NCI-H2107 (cell line): ENCODE measurements at places on chromosomes 2 and 18.
A peak's percentile ranks its signal among the peaks of the same experiment; 100 is the strongest.

DNA sequence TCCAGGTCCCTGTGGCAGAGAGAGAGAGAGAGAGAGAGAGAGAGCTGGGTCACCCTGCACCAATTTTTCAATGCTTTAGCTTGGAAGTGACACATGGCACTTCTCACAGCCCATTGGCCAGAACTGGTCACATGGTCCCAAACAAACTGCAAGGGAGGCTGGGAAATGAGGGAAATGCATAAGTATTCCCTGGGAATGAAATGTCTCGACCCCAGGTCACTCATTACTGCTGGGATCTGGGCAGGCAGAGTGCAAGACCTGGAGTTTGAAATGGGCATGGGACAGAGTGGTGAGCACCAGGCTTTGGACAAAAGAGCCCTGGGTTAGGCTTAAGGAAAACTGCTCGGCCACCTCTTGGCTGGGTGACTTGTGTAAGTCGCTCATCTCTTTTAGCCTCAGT lies 37.0 kb downstream of the SMAD7 start:
- DNase-seq: no peak

- DNase-seq: no peak
These were observed 29.1 kb downstream of the GAREM1 start for GRCh38 chr18:32441533-32441932.

DNA sequence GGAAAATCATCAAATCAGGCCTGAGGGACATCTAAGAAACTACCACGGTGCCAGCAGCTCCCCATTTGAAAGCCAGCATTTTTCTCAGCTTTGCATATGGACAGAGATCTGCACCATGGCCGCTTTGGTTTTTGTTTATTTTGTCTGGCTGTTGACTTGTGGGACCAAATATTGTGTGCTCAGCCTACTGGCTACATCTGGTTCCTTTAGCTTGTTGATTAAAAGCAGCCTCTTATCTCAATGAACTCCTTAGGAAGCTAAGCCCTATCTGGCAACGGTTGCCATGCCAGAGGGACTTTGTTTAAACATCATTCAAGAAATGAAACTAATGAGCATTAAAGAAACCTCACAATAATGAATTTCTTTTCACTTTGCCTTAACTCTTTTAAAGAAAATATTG lies 32.4 kb upstream of the CCDC150 start:
- DNase-seq: no peak

GRCh38 chr18:74286106-74286855 lies 5.5 kb downstream of the CYB5A start:
- DNase-seq: no peak

GRCh38 chr2:66137606-66138130 lies 297.3 kb upstream of the MEIS1 start:
- DNase-seq: no peak

GRCh38 chr18:23369266-23369665 lies 83.8 kb upstream of the RIOK3 start:
- no peak for DNase-seq

DNA sequence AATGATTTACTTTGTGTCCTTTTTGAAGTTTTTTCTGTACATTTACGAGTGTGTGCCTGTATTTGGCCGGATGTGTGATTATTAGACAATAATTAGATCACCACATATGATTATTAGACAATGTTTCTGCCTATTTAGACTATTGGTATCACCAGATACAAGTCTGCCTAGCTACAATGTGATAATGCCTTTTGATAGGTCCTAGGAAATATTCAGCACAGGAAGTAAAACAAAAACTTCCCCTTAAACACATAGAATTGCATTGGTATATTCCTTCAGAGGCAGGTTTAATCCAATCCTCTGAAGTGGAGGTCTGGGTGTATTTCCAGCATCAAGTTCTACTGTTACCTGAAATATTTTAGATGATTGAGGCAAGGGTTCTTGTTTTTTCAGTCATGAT lies 275.1 kb downstream of the TGIF1 start:
- no peak for DNase-seq

DNA sequence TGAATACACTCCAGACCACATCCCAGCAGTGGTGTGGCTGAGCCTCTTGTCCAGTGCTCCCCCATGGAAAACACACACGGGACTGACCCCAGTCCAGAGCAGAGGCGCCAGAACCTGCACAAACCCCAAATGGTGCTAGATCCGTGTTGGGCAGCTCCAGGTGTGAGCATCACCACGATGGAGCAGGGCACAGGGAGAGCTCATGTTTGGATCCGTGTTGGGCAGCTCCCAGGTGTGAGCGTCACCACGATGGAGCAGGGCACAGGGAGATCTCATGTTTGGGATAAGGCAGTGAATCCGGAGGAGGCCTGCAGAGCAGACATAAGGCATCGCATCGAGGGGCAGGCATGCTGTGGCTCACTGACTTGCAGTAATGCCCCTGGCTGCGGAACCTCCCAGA lies 460.0 kb upstream of the MYT1L start:
- DNase-seq: no peak

DNA sequence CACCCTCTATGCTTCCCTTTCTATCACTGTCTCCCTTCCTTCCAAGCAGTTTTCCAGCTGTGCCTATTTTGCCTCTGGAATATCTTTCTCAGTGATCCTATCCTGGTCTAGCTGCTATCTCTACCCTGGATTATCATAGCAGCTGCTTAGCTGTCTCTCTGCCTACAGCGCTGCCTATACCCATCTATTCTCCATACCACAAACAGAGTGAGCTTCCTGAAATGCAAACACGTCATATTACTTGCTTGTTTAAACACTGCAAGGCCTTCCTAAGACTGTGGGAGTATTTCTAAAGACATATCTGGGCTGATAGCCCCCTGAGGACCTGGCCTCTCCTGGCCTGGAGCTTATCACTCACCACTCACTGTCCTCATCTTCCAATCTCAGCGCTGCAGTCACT lies 220.1 kb downstream of the NAPG start:
- no peak for DNase-seq

DNA sequence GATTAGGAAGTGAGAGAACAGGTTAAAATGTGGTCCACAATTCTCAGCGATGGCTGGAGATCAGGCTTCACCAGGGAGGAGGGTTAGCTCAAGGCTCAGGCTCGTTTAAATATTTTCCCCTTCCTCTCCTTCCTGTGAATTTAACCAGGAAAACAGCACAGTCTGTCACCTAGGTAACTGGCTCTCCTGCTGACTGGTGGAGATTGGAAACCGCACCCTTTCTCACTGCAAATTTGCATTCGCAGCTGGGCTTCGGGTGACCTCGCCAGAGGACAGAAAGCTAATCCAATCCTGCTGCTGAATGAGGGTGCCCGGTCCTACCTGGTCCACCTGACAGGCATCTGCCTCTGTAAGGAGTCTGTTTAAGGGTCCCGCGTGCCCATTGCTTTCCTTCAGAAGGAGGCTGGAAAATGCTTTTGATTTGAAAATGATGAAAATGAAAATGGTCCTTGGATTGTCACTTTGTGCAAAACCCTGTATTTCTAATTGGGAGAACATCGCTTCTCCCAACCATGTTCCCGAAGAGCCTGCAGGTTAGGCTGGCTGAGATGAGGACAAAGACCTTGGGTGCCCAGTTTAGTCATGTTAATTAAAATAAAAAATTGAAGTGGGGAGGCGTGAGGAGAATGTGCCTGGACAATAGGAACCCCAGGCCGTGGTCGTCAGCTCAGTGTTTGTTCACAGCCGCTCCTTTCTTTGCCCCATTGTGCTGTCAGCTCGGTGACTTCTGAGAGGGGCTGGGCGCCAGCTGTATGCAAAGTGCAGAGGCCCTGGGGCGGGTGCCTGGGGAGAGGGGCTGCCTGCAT lies 43.4 kb upstream of the MTCL1 start:
- peak; percentile 35 for DNase-seq

- no peak for DNase-seq
These were observed 194.5 kb downstream of the LOXHD1 start for GRCh38 chr18:46462523-46462922.

- no peak for DNase-seq
These were observed 16.1 kb downstream of the MAPRE3 start for GRCh38 chr2:26986576-26986975.

DNA sequence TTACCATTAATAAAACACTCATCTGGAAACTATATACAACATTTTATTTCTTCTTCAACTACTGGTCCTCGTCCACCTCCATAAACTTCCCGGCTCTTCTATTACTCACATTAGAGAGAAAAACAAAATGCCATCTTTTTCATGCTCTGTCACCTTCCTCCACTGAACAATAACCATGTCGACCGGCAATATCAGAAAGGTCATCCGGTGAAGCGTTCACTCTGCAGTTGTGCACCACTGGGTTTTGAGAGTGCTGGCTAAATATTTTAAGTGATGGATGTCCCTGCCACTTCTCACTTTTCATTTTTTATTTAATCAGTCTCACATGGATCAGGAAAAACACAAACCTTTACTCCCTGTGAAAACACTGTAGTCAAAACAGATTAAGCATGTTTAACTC lies 48.2 kb downstream of the SPP2 start:
- DNase-seq: no peak

- DNase-seq: peak; percentile 37
These were observed 311.8 kb downstream of the LNPK start for GRCh38 chr2:175690113-175690837.

DNA sequence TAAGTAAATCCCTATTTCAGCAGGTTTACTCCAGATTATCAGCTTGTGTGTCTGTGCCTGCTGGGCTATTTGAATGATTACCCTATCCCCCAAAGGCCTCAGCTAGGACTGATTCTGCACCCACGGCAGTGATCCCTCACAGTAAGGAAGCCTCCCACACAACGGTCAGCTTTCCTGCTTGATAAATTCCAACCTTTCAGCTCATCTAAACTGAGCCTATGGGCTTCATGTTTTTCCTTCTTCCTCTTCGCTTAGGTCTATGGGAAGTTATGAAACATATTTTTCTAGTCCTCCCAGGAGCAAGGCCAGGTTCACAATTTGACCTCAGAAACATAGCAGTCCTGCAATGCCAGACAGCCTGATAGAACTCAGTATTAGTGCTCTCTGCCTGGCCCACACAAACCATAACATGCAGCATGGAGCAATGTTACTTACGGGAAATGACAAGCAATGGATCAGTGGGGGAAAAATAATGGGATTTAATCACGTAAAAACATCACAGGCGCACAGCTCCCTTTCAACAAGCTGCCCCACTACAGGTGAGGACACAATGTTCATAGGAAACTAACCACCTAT lies 170.9 kb downstream of the ZNF521 start:
- no peak for DNase-seq

DNA sequence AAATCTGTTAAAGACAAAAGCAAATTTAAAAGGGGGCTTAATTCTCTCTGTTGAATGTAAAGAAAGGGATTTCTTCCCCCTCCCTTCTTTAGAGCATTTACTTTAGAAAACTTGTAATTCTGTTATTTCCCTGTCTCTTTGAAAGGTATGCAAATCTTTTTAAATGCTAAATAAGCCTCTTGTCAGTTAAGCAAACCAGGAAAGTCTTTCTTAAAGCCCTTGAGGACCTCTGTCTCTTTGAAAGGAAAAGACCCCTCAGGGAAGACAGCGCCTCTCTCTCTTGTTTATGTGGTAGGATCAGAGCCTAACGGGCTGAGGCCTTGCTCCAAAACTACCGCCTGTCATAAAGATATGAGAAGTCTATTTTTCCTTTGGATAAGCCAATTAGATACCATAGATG lies 139.9 kb upstream of the CDH7 start:
- no peak for DNase-seq

DNA sequence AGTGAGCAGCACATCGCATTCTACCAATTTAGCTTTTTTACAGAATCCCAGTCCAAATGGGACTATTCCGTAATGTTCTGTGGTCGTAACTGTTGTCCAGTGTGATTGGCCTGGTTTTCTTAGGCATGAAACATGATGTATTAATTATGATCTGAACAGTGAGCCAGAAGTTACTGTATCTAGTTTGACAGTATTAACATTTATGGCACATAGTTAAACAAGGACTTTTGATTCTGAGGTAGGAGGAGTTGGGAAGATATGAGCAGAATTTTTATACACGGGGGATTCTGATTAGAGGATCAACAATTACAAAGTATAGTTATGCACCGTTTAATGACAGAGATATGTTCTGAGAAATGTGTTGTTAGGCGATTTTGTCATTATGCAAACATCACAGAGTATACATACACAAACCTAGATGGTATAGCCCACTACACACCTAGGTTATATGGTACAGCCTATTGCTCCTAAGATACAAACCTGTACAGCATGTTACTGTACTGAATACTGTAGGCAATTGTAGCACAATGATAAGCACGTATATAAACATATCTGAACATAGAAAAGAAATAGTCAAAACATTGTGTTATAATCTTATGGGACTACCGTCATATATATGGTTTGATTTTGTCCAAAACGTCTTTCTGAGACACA lies 85.0 kb downstream of the DPP10 start:
- no peak for DNase-seq

GRCh38 chr2:198544461-198544860 lies 740.1 kb downstream of the PLCL1 start:
- DNase-seq: no peak
